HL-60 (cell line): ENCODE measurements at places on chromosomes 6 and 20.

DNA sequence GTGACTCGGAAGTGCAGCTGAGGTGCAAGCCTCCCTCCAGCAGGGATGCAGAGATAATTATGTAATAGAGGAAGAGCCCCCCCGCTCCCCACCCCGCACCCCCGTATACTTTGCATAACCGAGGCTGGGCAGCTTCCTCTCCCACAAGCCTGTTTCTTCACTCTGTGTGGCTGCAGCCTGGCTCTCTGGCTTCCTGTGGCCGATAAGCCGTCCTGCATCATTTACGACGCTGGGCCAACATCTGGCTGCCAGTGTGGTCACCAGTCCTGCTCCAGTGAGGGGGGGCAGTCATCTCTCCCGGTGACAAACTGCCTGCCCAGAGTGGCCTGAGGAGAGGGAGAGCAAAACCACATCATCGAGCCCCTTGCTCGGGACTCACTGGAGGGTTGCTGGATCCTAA lies 59.2 kb downstream of the RBM38 start:
- DNase-seq: peak; percentile 98

- DNase-seq: no peak
These were observed 2.6 kb upstream of the MUC22 start for GRCh38 chr6:31007694-31008093.

DNA sequence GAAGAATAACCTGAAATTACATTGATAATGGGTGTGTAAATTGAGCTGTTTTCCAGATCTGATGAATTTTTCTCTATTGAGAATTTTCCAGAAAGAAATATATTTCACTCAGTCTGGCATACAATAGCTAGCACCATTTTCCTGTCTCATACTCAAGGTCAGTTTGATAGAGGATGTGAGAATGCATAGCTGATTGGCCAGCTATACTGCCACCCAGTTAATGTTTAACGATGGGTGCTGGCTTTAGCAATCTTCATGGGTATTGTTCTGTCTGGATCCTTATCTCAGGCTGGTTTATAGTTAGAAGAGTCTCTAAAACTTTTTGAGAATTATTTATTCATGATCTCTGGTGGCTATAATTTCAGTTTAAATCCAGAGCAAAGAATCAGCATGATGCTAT lies 147.4 kb downstream of the HDGFL1 start:
- no peak for DNase-seq

DNA sequence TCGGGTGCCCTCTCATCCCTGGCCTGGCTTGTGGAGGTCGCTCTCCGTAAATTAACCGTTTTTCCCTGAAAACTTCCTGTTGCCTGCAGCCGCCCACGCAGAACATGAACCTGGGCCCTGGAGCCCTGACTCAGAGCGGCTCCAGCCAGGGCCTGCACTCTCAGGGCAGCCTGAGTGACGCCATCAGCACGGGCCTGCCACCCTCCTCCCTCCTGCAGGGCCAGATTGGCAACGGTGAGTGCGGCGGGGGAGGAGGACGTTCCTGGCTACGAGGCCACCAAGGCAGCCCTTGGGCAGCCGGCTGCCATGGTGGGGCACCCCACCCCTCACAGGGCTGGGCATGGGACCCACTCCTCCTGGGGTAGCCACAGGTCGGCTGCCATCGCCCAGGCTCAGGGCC lies 17.8 kb downstream of the SS18L1 start:
- DNase-seq: no peak

GRCh38 chr6:15516378-15516777 lies 146.4 kb downstream of the DTNBP1 start:
- DNase-seq: no peak

GRCh38 chr6:75291331-75291730 lies 6.7 kb upstream of the TMEM30A start:
- no peak for DNase-seq

- no peak for DNase-seq
These were observed 7.9 kb downstream of the EXOC2 start for GRCh38 chr6:684831-685636.

DNA sequence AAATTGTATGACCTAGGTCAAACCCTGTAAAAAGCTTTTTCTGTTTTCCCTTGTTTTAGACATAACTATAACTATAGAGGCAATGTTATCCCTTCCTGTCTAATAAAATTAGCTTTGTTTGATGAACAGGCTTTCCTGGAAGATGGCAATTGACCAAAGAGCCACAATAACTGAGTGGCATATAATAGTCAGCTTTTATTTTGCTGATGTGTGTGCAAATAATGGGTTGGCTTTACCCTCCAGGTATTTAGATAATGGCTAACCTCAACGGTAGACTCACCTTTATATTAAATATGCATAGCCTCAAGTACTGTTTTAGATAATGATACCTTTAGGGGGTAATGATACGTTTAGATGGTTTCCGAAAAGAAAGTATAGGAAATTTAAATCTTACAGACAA lies 15.0 kb downstream of the TBXT start:
- no peak for DNase-seq

DNA sequence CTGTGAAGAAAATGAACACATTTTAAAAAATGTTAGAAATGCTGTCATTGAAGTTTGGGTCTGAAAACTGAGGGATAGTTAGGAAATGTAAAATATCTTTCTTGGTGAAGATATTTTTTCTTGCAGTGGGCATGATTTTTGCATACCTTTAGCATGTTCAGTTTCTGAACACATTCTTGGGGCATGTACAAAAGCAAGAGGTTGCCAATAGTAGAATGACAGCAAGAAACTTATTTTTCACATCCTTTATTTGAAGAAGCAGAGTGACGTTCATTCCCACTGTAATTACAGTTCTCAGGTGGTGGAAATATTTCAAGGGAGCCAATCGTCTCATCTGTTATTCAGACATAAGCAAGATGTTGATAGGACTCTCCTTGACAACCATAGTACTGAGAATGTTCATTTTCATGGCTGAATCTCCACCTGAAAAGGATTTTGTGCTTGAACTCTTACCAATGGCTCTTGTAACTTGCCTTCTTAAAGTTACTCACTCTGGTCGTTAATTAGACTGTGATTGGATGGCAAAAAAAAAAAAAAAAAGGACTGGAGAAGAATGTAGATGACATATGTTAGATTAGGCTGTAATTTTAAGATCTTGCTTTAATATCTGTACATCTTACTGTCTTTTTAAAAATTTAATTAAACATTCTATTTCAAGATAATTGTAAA lies 74.4 kb downstream of the DOK5 start:
- DNase-seq: no peak

DNA sequence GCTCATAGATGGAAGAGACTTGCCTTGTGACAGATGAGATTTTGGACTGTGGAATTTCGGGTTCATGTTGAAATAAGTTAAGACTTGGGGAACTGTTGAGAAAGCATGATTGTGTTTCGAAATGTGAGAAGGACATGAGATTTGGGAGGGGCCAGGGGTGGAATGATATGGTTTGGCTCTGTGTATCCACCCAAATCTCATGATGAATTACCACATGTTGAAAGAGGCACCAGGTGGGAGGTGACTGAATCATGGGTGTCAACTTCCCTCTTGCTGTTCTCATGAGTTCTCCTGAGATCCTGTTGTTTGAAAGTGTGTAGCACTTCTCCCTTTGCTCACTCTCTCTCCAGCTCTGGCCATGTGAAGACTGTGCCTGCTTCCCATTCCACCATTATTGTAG lies 17.9 kb downstream of the AHI1 start:
- peak; percentile 24 for DNase-seq

GRCh38 chr6:27816906-27817305 lies 95.3 kb downstream of the OR2B2 start:
- no peak for DNase-seq

GRCh38 chr6:124793398-124793797 lies 168.8 kb upstream of the RNF217 start:
- no peak for DNase-seq

GRCh38 chr6:51360287-51360686 lies 541.6 kb downstream of the TFAP2B start:
- DNase-seq: no peak

DNA sequence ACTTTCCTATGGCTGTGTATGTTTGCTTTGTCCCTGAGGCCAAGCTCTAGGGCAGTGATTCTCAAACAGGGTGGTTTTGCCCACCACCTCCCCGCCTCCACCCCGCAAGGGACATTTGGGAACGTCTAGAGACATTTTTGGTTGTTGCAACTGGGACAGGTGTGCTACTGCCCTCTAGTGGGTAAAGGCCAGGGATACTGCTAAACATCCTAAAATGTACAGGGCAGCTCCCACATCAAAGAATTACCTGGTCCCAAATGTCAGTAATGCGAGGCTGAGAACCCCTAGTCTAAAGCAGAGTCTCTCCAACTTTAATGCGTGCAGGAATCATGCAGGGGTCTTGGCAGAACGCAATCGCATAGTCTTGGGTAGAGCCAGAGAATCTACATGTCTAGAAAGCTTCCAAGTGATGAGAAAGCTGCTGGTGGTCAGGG lies 5.1 kb downstream of the KCNS1 start:
- peak; percentile 32 for DNase-seq

GRCh38 chr6:140909156-140909555 lies 1223.6 kb upstream of the GJE1 start:
- no peak for DNase-seq

GRCh38 chr20:31870726-31871617 lies 538 bp downstream of the TTLL9 start:
- DNase-seq: no peak

- DNase-seq: no peak
These were observed 8.7 kb upstream of the NOP56 start for GRCh38 chr20:2643708-2644107.

DNA sequence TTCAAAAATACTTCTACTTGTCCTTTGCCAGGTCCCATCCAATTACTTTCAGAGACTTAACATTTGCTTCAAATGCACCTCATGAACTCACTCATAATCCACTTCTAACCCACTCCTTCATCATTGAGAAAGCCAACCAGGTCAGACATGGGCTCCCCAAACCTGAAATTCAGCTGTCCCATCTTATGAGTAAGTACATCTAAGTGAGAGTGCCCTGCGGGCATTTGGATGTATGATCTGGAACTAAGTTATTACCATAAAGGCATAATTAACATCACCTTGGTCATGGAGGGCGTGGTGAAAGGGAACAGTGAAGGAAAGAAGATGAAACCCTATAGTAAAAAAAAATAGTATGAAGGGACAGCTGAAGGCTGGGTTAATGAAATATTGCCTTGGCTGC lies 896.8 kb downstream of the C6orf118 start:
- DNase-seq: no peak

GRCh38 chr6:118611334-118611733 lies 40.1 kb downstream of the CEP85L start:
- no peak for DNase-seq

- no peak for DNase-seq
These were observed 120.6 kb downstream of the MMUT start for GRCh38 chr6:49342410-49342809.

- DNase-seq: no peak
These were observed 559.6 kb downstream of the KIF16B start for GRCh38 chr20:16013631-16014030.

DNA sequence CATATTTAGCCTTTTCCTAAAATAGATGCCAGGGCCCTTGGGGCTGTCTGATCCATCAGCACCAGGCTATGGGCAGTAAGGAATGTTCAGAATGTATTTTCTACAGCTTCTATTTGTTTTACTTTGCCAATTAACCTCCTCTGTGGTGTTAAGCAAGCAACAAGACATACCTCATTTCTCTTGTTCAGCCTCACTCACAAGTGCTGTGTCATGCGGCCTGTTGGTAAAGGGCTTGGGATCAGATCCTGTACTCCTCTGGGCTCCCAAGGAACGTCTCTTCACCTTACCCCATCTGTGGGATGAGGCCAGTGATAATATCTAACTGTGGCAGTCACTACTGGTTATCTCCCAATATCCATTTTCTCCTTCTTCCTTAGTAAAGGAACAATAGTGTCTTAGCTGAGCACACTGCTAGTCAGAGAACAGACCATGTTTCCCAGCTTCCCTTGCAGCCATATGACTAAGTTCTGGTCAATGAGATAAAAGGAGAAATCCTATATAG lies 7.0 kb upstream of the DSTN start:
- no peak for DNase-seq

GRCh38 chr6:157649311-157650260 lies 173.5 kb upstream of the SNX9 start:
- DNase-seq: no peak

- no peak for DNase-seq
These were observed 54.8 kb upstream of the SPDEF start for GRCh38 chr6:34610819-34611477.

DNA sequence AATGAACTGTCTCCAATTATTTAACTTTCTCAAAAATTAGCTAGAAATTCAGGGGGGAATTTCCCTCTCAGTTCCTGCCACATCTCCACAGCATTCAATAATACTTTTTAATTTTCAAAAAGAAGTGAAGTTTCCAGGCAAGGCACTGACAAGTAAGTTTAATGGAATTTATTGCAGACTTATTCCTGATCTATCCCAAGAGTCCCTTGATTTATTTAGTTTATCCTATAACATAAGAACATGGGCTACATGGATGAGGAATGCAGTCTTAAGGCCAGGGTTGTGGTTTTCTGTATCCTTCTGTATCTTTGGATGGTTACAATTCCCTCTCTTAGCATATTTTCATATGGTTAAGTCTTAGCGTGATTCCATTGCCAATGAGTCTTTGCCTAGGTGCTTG lies 126.5 kb downstream of the TSHZ2 start:
- no peak for DNase-seq

DNA sequence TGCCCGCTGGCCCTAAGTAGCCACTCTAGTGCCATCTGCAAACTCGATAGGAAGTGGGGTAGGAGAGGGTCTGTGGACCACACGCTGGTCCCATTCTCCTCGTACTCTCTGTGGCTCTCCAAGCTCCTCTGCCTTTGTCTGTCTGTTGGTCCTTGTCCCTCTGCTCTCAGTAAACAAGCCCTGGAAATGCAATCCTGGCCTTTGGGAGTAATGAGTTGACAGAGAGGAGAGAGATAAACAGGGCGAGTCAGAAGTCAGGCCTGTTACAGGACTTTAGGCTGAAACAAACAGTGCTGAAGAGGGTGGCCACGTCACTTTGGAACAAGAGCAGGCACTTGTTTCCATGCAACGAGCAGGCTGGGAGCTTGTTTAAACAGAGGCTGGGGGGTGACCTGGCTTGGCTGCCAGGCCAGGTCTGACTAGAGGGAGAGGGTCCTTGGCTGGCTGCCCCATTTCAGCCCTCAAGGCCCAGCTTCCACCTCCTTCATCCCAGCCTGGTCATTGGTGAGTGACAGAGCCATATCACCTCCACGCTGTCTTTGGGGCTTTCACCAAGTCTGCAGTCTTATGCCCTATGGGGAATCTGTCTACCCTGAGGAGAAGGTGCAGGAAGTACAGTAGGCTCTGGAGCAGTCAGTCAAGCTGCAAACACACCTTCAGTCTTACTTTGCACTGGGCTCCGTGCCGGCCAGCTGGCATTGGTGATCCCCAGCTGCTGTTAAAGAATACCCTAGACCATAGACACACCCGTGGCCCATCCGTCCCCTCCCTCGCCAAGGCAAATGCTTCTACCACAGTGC lies 22.6 kb downstream of the FOXP4 start:
- DNase-seq: no peak

DNA sequence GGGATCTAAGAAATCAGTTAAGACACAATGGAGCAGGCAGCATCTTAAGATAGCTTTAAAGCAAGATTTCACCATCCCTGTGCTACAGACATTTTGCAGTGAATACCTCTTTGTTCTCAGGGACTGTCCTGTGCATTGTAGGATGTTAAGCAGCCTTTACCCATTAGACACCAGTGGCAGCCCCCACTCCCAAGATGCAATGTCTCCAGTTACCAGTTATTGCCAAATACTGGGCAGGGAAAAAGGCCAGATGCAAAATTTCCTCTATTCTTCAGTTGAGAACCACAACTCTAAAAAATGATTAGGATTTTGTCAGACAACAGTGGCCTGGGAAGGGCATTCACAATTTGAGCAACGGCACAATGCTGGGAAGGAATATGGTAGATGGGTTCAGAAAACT lies 6.1 kb downstream of the FBXO5 start:
- DNase-seq: no peak
